GM10248 (cell line): ENCODE measurements at places on chromosomes 11 and 22.

DNA sequence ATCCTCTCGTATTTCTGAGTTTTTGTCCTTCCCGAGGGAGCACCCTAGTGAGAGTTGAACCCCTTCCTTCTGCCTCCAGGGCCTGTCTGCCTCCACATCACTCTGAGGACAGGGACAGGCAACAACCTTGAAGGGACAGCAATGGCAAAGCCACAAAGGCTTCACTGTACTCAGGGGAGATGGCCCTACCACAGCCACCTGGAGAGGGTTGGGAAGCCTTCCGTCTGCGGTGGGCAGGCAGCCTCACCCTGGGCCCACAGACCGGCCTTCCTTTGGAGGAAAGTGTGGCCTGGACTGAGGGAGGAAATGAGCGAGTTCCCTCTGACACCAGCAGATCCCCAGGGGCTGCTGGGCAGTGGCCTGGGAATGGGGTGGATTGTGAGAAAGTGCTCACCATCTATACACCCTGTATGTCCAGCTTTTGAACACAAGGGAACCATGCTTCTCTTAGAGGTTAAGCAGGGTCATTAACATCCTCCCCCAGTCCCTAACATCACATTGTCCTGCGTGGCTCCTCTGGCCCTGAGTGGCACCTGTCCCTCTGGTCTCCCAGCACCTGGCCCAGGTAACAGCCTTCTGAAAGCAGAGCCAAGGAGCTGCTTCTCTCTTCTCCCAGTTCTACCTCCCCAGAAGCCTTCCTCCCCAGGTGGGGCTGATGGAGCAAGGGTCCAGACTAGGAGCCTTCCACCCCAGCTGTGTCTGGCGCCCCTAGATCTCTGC, 6.8 kb downstream of the SLC35C1 start:
- no peak for DNase-seq

DNA sequence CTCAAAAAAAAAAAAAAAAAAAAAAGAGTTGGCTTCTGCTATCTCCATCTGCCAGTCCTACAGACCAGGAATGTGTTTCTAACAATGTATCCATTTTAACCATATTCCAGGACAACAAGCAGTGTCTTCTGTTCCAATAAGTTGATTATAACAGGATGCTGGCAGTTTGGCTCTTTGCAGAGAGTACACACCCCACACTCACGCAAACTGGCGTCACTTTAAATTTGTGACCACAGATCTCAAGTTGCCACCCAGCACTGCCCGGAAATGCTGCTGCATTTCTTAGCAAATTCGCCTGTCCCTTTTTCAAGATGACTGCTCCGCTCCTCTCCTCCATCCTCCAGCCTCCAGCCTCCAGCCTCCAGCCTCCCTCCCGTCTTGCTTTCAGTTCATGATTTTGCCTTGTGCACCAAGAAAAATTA, 44.3 kb downstream of the SCGB1A1 start:
- DNase-seq: no peak

DNA sequence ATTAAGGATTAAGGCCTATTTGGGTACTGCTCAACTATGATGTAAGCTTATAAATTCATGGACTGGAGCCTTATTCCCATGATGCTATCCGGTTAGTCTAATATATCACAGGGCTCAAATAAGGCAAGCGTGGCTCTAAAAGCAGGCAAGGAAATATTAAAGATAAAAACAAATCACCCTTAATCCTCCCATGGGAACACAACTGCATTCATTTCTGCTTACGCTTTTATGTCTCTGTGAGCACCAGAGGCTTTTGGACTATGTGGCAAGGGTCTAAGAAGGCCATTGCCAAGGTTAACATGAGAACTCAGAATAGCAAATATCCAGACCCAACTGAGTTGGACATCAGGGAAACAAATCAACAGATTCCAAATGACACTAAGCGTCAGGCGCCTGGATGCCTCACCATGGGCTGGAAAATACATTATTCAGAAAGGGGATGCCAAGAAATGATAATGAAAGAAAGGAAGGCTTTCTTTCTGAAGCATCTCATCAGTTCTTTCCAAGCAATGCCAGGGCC, 138.1 kb downstream of the SLC1A2 start:
- DNase-seq: no peak

DNA sequence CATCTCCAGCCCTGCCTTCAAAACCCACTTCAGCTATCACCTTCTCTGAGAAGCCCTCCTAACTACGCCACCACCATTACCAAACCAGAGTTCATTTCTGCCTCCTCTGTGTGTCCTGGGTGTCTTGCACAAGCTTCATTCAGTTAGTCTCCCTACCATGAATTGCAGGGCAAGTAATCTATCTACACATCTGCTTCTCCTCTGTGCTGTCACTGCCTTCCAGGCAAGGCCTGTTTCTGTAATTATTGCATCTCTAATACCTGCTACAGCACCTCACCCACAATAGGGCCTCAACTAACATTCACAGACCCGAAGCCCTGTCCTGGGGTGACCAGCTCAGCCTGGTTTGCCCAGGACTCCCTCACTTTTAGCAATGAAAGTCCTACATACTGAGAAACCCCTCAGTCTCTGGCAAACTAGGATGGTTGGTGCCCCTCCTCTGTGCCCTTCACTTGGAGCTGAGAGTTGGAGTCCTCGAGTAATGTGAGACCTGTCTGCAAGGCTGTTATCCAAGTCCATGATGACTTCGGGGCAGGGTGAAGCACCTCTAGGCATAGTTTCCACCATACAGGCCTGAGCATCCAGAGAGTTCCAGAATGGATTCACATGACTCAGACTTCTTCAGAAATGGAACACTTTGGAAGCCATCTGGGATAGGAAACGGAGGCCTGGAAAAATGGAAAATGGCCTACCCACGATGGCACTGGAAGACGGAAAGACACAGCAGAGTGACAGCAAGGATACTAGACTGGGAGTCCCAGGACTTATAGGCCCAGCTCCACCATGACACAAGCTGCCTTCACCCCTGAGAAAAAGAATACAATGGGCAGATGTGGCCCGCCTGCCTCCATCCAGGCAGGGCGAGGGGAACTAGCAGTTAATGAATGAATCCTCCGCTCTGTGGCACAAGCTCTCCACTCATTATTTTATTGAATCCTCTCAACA, 269.3 kb downstream of the BUD13 start:
- no peak for DNase-seq

- no peak for DNase-seq
Observed at GRCh38 chr11:17890325-17890724, 122.5 kb downstream of the SERGEF start.

DNA sequence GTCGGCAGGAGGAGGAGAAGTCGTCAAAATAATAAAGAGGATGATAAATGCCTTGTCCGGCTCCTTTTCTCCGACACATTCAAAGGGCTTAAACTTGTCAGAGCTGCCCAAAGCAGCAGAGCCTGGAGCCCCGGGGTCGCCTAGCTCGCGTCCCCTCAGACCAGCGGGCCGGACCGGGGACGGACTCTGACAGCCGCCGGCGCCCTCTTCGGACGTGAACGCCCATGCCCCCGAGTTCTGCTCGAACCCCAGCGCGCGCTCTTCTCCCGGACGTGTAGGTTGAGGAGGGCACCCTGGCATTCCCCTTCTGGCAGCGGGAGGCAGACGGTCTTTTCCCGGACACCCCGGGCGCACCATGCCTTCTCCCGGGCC, 999 bp downstream of the FGF3 start:
- no peak for DNase-seq

DNA sequence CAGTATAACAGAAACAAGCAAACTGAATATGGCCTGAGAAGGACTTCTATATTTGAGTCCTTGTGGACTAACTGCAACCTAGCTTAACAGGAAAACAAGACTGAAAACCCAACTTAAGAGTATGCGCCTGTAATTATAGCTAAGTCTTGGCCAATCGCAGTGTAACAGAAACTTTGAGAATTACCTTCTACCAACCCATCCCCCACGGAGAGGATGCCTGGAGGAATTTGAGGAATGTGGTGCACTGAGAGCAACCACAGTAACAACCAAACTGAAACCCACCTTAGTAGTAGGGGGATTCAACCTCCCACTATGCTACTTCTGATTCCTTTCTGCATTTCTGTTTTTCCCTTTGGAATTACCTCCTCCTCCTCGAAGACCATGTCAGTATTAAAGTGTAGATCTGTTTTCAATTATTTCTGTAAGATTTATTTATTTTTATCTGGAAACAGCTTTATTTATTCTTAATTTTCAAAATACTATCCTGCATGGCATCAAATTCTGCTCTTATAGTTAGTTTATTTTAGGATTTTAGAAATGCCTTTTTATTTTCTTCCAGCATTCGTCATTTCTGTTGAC, 393.6 kb downstream of the KCNA4 start:
- no peak for DNase-seq

- no peak for DNase-seq
Observed at GRCh38 chr22:37214731-37215030, 2.4 kb upstream of the SSTR3 start.

- no peak for DNase-seq
Observed at GRCh38 chr11:76664578-76665061, 5.9 kb downstream of the LRRC32 start.

GRCh38 chr11:22677153-22677903, 10.9 kb downstream of the GAS2 start:
- no peak for DNase-seq

DNA sequence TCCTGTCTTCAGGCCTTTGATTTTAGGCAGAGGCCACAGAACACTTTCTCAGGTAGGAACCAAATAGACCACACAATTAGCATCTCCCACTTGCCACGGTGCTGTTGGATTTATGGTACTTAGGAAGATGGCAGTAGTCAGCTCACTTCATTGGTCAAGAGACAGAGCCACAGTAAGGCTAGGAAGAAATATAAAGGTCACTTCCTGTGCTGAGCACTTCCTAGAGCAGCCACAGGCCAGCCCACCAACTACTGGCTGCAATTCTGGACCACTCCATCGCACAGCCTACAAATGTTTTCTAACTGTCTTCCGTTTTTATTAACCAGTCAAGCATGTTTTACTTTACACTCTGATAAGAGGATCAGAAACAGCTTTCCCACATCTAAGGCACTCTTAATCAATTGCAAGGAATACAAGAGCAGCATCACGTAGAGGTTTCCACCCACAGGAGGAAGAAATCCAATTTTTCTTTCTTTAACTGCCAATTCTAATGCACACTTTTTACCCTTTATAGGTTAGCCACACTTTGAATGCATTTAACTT, 54.7 kb downstream of the ABTB2 start:
- no peak for DNase-seq

- no peak for DNase-seq
Observed at GRCh38 chr11:101439488-101439887, 144.3 kb downstream of the TRPC6 start.

- DNase-seq: no peak
Observed at GRCh38 chr11:114889594-114890011, 211.3 kb downstream of the NXPE2 start.

DNA sequence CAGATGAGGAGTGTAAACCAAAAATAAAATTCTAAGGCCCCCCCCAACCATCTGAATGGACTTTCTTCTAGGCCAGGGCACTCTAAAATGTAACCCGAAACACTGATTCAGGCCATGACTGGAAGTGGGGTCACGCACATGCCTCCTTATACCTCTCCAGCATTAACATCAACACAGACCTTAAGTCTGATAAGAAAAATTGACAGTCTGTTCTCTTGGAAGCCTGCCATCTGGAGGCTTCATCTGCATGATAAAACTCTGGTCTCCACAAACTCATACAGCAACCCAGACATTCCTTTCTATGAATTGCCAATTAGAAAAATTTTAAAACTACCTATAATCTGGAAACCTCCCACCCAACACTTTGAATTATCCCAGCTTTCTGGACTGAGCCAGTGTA, 3.9 kb upstream of the SERGEF start:
- DNase-seq: no peak

DNA sequence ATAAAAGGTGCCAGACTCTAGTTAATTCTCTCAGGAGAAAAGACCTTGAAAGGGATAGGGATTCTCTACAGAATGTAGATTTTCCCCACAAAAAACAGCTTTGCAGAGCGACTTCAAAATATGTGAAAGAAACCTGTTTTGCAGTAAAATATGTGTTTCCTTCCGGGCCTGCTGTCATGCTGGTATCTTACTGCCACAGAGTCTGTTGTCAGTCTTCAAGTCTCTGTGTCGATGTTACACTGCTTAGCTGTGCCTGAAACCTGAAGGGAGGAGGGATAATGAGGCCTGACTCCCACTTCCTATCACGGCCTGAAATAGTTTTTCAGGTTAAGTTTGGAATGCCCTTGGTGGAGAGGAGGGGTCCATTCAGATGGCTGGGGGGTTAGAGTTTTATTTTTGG, 1.7 kb upstream of the DGCR2 start:
- DNase-seq: no peak

GRCh38 chr22:22927888-22928665, 40.5 kb downstream of the IGLL5 start:
- DNase-seq: no peak

DNA sequence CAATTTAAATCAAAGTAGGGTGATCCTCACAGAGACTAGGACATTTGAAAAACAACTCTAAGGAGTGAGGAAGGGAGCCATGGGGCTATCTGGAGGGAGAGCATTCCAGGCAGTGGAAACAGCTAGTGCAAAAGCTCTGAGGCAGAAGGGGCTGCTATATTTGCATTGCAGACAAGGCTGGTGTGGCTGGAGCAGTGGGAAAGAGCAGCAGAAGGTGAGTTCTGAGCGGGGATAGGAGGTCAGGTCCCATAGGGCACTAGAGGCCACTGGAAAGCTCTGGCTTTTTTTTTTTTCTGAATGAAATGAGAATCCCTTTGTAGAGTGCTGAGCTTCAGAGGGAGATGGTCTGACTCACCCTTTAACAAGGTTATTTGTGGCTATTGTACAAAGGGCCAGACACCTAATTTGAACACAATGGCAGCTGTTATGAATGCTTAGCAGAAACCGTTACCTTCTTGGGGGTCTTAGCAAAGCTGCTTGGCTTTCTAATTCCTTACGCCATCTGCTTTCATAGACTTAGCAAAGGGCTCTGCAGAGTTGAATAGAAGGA, 291.6 kb downstream of the BUD13 start:
- no peak for DNase-seq

DNA sequence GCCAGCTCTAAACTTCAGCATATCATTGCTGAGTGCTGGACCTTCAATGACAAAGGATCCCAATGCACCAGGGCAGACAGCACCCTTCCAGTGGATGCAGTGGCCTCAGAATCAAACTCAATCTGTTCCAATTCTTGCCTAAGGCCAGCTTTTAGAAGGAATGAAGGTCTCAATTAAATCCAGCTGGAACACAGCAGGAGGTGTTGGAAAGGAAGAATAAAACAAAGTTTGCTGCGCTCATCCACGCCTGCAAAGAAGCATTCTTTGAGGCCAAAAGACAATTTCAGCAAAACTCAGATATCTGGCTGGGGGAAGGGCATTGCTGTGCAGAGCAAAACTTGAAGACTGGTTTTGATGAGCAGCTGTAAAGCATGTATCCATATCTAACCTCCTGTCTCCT, 120.7 kb downstream of the CCDC81 start:
- no peak for DNase-seq

GRCh38 chr11:76735841-76736240, 47.3 kb upstream of the TSKU start:
- DNase-seq: no peak

GRCh38 chr11:128843198-128843785, 23.8 kb downstream of the KCNJ1 start:
- no peak for DNase-seq

DNA sequence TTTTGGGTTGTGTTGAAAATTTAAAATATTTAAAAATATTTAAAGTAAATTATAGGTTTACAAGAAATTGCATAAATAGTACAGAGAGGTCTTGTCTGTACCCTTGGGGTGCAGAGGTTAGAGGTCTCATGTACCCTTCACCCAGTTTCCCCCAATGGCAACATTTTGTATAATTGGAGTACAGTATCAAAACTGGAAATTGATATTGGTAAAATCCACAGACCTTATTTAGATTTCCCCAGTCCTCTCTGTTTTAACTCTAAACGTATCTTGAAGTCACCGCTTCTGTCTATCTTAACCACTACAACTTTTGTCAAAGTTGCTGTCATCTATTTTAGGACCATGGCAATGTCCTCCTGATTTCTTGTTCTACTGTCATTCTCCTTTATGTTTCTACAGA, 10.9 kb downstream of the THY1 start:
- no peak for DNase-seq
